NCI-H446 (cell line): ENCODE measurements at places on chromosomes 12 and 14.

- no peak for DNase-seq
Measured at GRCh38 chr12:9041321-9041720, 52.0 kb downstream of the KLRG1 start.

DNA sequence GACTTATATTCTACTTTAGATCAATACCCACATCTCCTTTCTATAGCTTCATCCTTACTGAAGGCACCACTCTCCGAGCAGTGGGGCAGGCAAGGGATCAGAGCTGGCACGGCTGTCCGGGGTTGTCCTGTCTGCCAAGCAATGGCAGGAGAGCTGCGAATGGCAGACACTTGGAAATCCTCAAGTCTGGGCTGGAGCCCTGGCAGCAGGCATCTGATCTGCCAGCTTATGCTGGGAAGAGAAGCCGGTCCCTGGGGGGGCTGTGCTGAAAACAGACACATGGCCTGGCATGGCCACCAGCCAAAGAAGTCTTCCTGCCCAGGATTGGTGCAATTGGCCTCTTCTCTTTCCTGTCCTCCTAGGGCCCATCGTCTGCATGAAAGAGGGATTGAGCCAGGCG lies 280.2 kb upstream of the PWP1 start:
- peak; percentile 13 for DNase-seq

DNA sequence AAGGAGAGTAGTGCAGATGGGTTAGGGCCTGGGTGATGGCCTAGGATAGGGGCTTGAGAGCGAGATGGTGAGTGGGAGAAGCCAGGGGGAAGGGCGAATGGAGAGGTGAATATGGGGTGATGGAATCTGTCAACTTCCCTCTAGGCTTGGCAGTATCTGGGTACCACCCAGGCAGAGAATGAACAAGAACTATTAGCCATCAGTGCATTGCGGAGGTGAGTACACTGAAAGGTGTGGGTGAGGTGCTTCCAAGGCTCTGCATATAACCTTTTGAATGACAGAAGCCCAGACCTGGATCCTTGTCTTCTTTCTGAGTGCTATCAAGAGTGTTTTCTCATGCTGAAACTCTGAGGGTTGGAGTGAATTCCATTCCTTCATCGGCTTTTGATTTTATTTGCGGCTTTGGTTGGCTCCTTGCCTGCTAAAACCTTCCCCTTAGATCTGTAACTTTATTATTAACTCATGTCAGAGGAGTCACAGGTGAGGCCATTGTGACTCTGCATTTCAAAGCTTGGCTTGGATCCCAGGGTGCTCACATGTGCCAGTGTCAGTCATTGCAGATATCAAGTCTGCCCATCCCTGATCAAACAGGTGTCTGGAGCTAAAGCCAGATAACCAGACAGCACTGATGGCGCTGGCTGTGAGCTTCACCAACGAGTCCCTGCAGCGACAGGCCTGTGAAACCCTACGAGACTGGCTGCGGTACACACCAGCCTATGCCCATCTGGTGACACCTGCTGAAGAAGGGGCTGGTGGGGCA lies 18.6 kb downstream of the PEX5 start:
- no peak for DNase-seq

GRCh38 chr12:3202734-3203446 lies 125.7 kb downstream of the TSPAN9 start:
- DNase-seq = no peak

DNA sequence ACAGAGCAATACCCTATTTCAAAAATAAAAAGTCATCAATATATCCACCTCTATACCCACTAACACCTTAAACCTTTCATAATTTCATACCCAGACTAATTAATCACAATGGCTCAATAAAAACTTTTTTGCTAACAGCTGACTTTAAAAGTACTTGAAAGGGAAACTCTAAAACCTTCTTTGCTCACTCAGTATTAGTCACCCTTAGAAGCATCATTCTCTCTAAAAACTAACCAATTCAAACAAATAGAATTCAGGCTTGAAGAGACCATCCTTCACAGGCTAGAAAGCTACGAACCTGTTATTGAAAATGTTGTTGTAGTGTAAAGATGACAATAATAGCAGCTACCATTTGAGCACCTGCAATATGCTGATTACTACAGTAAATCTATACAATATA lies 37.2 kb downstream of the HECTD1 start:
- no peak for DNase-seq
